NCI-H1105 (cell line): ENCODE measurements at places on chromosomes 3 and 15.

GRCh38 chr3:94183551-94183950, 120.7 kb downstream of the NSUN3 start:
- no peak for DNase-seq

DNA sequence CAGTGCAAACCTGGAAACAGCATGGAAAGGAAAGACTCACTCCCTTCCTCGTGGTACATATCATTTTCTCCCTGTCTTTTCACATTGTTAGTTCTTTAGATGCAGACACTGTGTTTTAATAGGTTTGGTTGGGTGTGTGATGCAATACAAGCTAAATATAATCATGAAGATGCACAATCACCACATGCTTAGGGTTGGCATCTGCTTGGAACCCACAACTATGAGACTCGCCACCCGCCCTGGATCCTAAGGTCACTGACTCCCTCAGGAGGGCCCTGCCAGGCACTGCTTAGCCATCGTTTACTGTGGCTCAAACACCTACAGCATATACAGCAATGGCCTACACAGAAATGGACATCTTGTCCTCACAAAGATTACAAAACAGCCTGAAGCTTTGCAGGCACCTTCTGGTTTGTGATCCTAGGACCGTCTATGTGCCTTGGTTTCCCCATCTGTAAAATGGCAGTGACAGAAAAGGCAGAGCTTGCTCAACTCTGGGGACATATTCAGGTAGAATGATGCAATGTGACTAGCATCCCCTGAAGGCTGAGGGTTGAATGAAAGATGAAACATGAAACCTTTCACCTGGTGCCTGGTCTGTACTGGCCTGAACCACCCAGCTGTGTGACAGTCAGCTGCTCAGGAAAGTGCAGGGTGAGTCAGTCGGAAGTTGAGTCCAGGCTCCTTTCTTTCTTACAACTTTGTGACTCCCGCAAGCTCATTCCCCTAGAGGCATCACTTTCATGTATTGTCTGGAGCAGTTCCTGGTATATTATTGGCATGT, 123.6 kb upstream of the PFN2 start:
- DNase-seq: peak; percentile 31

DNA sequence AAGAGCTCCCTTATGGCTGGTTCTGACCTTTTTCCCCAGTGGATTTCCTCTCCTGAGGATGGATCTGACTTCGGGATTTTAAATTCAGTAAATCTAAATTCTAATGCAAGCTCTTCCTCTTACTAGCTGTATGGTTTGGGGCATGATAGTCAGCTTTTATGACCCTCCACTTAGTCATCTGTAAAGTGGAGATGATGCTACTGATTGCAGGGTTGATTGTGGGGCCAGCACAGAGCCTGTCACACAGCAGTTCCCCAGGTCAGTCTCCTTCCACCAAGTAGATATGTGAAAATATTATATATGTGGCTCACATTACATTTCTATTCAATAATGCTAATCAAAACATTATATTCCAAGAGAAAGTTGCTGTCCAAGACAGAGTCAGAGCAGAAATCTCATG, 141.3 kb upstream of the UBE2E1 start:
- DNase-seq: no peak

DNA sequence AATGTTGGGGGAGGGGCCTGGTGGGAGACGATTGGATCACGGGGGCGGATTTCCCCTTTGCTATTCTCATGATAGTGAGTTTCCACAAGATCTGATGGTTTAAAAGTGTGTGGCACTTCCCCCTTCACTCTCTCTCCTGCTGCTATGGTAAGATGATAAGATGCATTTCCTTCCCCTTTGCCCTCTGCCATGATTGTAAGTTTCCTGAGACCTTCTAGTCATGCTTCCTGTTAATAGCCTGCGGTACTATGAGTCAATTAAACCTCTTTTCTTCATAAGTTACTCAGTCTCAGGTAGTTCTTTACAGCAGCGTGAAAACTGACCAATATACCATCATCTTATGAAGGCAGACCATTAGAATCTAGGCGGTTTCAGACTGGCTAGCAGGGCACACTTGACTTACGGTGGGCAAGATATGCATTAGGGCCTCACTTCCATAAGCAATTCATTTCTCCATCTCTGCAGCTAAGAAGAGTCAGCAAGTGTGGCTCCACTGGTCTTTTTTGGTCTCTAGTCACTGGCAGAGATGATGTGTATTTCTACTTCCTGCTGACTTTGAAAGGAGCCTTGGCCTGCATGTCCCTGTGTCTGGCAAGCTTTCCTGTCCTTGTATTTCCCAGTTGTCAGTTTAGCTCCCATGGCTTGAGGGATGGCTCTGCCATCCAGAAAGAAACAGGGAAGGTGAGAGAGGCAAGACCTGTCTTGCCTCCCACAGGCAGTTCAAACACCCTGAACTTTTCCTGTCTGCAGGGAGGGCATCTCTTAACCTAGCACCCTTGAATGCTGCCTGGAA, 109.0 kb upstream of the ADAMTS9 start:
- DNase-seq: no peak

DNA sequence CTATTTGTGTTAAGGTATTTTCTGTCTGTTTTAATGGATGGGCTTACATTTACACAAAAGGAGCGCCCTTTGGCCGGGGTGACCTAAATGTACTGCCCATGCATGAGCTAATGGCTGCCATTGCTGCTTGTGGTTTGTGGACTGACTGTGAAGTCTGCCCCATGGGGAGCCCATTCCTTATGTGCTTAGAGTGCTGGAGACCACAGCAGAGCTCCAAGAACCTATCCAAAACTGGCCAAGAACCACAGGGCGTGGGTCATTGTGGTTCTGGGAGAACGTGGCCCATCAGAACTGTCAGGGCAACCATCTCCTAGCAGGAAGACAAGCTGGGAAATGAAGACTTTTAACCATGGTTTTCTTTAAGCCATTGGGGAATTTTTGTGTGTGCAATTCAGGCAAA, 105.3 kb downstream of the CHDH start:
- DNase-seq: no peak

DNA sequence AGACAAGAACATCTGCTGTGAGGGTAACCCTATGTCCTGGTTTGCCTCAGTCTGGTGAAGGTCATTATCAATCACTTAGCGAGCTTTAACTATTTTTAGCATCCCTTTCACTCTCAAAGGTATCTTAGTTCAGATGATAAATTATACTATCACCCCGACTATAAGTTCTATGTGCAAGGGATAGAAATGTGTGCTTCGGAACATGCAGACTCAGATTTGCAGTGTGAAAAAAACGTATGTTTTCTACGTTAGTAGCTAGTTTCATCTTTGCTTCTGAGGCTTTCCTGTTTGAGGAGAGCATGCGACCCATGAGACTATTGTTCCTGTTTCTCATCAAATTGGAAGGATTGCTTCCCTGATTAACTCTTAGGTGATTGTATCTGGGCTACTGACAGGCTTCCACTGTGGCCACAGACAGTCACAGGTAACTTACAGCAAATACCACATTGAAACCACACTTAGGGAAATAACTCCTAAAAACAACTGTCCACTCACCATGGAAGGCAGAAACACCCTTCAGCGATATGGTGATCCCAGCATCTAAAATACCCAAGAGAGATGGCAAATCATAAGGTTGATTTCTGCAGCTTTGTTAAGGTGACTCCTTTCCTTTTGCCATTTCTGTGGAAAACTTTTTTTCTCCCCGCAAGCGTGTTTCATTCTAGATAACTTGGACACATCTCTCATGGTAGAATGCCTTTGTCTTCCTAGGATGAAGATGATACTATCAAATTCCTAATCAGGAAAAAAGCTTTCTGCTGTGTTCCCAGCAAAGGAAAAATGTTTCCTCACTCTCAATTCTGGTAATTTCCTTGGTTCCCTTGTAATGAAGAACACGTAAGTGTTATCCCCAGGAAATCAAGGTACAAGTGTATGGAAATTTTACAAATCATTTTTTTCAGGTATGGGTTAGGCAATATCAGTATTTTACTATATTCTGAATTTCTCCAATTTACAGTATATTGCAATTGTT, 5.2 kb downstream of the GCSAM start:
- DNase-seq: no peak

GRCh38 chr3:127853681-127854080, 31.4 kb upstream of the MGLL start:
- DNase-seq: no peak

DNA sequence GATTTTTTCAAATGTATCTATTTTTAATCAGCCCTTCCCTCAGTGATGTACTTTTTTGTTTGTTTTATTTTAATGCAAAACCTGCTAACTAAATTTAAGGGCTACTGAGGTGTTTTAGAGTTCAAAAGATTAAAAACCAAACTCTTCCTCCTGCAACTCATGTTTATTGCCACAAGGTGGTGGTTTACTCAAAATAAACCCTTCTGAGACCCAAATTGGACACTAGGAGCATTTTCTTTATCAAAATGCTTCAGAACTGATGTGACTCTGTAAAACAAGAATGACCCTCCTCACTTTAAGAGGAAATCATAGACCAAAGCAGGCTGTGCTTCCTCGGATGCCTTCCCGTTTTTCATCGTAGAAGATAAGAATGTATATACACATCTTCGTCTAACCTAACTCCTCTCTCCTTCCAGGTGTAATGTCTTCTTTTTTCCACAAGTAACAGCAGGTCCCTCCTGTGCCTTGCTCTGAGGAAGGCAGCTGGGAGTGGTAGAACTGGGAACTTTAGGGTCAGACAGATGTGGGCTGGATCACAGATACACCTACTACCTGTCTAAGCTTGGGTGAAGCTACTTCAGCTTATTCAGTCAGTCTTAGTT, 2.9 kb upstream of the NME9 start:
- DNase-seq: peak; percentile 13

GRCh38 chr3:45164056-45164455, 17.9 kb upstream of the CDCP1 start:
- DNase-seq: no peak

DNA sequence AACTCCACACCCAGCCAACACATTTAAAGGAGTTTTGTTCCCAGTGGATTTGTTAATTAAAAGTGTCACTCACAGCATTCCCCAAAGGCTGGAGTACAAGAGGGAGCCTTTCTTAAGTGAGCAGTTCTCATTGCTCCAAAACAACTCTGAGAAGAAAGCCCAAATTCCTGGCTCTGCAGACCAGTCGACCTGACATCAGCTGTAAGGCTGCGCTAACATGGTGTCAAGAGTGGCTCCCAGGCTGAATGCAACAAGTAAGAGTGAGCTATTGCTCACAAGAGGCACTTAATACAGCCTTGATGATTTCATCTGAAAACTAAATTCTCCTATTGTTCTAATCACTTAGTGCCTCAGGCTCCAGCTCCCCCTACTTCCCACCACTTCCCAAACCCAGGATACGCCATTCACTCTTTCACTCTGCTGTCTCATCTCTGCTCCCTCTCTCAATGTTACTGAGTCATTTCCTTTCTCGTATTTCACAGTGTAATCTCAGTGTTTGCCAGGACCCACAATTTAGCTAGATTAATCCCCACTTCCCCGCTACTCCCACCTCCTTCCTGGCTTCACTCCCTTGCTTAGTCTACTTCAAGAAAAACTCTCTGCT, 81.8 kb downstream of the WWTR1 start:
- peak; percentile 17 for DNase-seq

DNA sequence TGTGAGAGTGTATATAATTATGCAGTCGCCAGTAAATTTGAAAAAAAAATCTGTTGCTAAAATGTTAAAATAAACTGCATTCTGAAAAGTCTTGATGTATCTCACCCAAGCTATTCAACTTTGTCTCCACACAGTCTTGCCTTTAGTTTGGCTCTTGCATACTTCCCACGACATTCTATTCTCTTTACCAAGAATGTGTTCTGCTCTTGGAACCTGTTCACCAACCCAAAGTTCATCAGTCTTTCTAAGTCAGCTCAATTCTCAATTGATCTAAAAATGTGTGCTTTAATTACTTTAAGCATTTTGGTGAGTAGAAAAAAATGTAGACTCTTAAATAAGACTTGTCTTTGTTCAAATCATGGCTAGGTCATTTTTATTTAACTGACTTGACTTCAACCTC, 657.7 kb upstream of the TBL1XR1 start:
- no peak for DNase-seq

GRCh38 chr3:169527507-169527906, 136.0 kb downstream of the MECOM start:
- no peak for DNase-seq

GRCh38 chr3:71875461-71875947, 90.6 kb upstream of the PROK2 start:
- peak; percentile 26 for DNase-seq

- DNase-seq: no peak
Measured at GRCh38 chr3:64311424-64312061, 86.3 kb upstream of the PRICKLE2 start.

DNA sequence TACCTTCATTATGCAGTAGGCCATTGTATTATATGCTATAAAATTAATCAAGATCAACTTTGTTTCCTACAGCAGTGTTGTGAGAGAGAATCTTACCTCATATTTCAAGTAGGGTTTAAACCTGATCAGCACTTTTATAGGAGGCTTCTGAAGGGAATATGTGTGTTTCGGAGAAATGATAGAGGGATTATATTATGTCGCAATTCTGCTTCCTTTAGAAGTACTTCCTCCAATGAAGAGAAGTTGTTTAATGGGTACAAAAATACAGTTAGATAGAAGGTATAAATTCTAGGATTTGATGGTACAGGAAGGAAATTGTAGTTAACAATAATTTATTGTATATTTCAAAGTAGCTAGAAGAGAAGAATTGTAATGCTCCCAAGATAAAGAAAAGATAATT, 54.9 kb downstream of the NSUN3 start:
- DNase-seq: no peak

DNA sequence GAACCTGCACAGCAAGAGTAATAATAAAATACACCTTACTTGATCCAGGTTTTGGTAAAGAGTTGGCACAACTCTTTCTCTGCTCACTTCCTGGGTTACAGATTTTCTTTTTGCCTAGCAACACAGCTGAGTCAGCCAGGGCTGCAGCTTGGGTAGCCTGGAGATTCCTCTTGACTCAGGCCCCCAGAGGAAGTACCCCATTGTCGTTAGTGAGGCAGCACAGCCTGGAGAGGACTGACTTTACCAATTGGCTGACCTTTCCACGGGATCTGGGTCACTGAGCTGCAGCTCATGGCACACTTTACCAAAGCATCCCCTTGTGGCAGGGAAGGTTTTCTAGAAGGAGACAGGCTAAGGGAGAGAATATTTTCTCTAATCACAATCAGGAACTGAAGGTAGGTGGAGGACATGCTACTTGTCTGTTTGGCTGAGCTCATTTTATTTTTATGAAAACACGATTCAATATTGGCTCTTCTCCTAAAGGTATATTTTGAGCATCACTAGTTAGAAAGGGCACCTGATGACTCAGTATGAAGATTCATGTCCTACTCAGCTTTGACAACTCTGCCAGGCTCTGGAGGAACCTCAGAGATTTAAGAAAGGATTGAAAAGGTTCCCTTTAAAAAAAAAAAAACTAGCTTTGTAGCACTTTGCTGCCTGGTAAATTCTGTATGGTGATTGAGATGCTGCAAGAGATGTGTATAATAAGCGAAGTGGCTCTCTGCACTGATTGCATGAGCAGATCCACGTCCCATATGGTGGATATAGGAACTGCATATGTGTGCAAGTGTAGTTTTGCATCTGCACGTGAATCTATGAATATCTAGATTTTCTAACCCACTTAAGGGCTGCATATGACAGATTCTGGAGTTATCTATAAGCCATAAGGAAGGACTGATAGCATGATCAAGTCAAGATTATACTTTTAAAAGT, 124.8 kb downstream of the CHDH start:
- no peak for DNase-seq

- no peak for DNase-seq
Measured at GRCh38 chr15:90190606-90191343, 10.4 kb upstream of the SEMA4B start.
